Stimulated activated CD4-positive, alpha-beta T cell treated with anti-CD3 and anti-CD28 coated beads, Interleukin-2, amount 100 ng/mL, for 4 hours (primary cell): ENCODE measurements at places on chromosomes 1 and 21.

GRCh38 chr1:97010566-97011264, 289.1 kb downstream of the PTBP2 start:
- DNase-seq: no peak

DNA sequence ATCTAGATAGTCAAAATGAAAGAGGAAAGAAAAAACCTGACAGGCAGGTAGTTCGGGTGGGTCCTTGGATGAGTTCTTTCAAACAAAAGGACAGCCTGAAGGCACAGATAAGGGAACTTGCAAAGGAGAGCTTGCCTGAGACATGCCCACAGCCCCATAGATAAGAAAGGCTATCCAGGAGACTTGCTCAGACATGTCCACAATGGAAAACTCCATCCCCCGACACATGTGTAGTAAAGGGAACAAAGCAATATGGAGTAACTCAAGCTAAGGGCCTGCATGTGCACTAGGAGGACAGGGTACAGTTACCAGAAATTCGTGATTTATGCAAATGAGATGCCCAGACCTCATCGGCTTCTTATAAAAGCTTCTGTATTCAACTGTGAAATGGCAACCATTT, 281.5 kb downstream of the NEGR1 start:
- DNase-seq: no peak

DNA sequence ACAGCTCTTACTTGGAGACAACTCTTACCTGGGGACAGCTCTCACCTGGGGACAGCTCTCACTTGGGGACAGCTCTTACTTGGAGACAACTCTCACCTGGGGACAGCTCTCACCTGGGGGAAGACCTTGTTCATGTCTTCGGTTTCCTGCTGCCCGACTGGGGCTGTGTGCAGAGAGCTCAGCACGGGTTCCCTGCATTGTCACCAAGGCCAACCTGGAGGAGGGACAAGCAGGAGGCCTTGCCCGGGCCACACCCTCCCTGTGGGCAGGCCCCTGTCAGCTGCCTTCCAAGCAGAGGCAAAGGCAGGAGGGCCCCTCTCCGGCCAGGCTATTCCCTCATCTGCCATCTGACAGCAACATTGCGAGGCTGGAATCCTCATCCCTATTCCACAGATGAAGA, at the start of gene LDLRAD1:
TSS of gene LDLRAD1 (minus strand) at position 208 of the 400 bp plus-strand sequence. CDS start at position 134, 74 bp downstream.
- DNase-seq: no peak

- no peak for DNase-seq
Observed at GRCh38 chr1:9817734-9818133, 6.0 kb downstream of the CLSTN1 start.

GRCh38 chr21:19540287-19540686, 1136.7 kb upstream of the TMPRSS15 start:
- no peak for DNase-seq

GRCh38 chr1:236099355-236099974, 34.6 kb upstream of the NID1 start:
- DNase-seq: no peak

- no peak for DNase-seq
Observed at GRCh38 chr1:208030288-208031091, 119.6 kb upstream of the CD34 start.

GRCh38 chr1:174406421-174406820, 41.3 kb upstream of the GPR52 start:
- no peak for DNase-seq

DNA sequence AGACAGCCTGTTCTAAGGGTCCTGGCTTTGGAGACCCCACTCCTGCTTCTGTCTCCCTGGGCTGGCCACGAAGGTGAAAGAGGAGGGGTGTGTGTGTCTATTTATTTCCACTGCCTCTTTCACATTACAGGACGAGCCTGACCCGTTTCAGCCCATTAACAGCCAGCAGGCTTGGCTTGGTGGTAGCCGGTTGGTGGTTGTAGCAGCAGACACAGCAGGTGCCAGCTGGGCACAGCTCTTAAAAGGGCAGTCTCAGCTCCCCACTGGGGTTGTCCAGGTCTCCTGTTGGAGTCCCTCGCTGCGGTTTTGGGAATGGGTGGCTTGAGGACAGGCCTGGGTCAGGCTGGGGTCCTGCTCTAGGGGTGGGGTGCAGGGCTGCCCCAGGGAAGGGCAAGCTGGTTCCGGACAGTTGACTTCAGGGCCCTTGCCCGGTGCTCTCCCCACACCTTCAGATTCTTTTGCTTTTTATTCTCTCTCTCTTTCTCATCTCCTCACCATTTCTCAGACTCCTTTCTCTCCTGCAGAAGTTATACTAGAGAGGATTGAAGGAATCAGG, 84.6 kb downstream of the ACTL8 start:
- DNase-seq: no peak

GRCh38 chr1:57616921-57617320, 193.1 kb upstream of the DAB1 start:
- no peak for DNase-seq

DNA sequence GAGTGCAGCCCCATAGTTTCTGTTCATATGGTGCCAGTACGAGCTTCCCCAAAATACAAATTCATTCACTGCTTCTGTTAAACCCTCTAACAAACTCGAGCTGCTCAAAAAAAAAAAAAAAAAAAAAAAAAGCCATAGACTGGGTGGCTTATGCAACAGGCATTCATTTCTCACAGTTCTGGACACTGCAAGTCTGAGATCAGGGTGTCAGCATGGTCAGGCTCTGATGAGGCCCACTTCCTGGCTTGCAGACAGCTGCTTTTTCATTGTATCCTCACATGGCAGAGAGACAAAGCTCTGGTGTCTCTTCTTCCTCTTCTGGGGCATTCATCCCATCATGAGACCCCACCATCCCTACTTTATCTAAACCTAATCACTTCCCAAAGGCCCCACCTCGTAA, 121.6 kb downstream of the PTBP2 start:
- no peak for DNase-seq

DNA sequence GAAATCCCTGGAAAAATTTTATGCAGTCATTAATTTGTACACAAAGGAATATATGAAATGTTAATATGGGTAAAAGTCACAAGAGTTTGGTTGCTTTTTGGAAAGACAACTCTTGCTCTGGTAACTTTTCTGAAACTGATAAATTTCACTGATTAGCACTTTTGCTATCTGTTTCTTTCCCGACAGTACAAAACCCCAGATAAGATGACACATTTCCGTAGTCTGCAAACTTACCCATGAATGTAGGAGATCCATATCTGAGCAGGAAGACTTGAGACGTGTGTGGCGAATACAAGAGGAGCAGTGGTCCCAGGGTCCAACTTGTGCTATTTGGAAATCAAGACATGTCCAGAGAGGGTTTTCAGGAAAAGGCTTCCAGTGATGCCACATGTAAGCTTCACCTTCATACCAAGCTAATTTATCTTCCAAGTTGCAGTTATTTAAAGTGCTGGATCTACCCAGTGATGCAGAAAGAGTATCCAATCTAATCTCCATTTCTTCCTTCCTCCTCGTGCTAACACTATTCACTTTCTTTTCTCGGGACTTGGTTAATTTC, 35.9 kb upstream of the SAMSN1 start:
- no peak for DNase-seq
